ENCODE measurements at places on chromosomes 16 and 17.

DNA sequence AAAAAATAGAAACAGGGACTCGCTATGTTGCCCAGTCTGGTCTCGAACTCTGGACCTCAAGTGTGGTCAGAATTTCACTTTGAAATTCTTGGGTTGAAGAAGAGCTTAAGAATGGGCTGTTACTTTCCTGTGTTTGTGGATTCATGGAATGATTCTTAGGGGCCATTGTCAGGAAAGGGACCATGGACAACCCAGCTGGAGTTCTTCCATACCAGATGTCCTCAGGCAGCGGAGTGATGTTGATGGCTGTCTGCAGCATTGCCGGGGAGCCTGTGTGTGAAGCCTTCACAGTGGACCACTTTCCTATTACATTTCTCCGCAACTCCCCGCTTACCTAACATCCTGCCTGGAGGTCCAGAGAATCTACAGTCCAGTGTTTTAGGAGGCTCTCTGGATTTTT, 145.9 kb downstream of the CLEC16A start:
- no peak for DNase-seq

DNA sequence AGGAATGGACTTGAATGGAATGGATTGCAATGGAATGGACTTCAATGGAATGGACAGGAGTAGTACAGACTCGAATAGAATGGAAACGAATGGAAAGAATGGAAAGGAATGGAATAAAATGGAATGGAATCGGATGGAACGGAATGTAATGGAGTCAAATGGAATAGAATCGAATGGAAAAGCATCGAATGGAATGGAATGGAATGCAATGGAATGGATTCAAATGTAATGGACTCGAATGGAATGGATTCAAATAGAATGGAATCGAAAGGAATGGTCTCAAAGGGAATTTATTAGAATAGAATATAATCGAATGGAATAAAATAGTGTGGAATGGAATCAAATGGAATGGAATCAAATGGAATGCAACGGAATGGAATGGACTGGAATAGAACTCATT, 484.9 kb upstream of the WSB1 start:
- no peak for DNase-seq

- DNase-seq, result no peak
Observed at GRCh38 chr16:4097826-4098240, 18.4 kb downstream of the ADCY9 start.

DNA sequence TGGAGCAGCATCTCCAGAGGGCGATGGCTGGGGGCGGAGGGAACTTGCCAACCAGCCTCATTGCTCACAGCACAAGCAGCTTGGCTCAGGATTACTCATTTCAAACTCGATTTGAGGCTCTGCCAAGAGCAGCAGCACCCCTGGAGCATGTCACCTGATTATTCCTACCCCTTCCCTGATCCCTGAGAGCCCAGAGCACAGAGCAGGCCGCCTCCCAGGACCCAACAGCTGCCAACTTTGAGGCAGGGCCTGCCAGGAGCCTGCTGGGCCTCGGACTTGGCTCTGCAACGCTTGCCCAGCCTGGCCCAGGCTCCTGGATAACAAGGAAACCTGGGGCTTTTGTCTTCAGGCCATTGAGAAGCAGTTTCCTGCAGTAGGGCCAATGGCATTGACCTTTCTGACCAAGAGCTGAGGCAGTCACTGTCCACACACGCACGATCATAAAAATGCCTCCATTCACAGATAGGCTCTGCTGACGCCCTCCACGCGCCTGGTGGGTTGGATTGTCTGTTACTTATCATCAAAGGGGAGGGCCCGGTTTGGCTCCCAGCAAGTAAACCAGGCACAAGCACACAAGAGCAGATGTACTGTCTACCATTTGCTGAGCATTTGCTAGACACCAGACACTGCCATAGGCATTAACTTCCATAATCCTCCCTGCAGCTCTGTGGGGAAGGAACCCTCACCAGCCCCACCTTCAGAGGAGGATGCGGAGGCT, 406.6 kb upstream of the EEF2KMT start:
- DNase-seq, result no peak

GRCh38 chr17:71987634-71988033, 133.2 kb upstream of the SOX9 start:
- DNase-seq, result no peak

DNA sequence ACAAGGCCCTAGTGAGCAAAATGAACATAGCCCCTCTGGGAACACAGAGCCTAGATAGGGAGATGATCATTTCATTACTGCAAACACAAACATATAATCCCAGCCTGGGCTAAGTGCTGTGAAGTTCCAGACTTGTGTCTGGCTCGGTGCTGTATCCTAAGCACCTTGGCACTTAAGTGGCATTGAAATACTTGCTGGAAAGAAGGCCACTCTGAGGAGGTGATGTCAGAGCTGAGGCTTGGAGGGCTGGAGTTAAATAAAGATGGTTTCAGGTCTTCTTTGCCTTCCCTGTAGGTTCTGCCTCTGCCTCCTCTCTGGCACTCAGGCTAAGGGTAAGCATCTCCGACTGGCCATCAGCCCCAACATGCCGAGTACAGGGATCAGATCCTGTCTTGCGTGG, 2.4 kb upstream of the CACNA1G start:
- DNase-seq, result no peak

DNA sequence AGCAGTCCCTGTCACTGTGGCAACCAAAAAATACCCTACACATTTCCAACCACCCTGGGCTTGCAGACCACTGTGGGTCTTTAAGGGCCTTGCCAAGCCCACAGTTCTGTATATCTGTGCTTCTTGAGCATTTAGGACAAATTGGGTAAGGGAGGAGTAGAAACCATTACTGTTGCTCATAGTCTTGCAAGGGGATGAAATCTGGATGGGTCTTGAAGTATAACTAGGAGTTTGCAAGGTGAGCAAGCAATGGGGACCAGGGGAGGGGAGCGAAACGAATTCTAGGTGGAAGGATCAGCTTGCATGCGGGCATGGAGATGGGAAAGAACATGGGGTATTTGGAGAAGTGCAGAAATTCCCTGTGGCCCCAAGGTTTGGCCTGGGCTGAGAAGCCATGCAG, 202.9 kb downstream of the RAB11FIP4 start:
- DNase-seq, result no peak

DNA sequence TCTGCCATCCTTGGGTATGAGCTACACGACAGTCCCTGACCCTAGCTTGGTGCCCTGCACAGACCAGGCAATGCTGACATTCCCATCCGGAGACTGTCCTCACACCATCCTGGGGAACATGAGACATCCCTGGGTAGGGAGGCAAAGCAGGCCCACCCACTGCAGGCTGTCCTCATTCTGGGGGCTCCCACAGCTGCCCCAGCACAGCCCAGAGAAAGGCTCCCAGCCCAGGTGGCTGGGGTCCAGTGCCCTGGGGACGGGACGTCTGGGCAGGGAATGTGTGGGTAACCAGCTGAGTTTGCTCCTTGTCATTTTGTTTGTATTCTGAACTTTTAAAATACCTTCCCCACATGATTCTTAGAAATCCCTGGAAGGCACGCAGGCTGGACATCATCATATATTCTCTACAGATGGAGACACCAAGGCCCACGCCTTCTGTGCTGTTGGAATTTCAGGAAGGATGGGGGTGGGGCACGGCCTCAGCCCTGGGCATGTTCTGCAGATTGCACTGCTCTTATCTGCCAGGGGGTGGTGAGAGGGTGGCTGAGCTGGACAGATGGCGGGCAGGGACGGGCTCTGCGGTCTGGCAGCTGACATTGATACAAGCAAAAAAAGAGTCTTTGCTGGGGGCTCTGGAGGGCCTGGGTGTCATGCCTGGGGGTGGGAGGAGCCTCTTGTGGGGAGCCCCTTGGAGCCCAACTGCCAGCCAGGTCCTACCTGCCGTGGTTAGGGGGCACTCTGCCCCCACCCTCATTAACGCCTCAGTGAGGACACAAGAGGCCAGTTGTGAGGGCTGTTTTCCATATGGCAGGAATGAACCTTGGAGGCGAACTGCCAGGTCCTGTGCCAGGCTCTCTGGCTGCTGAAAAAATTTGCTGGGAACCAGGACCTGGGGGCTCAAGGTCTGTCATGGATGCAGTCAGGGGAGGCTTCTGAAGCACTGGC, 28.4 kb downstream of the LRRC75A start:
- peak; percentile 74 for DNase-seq

DNA sequence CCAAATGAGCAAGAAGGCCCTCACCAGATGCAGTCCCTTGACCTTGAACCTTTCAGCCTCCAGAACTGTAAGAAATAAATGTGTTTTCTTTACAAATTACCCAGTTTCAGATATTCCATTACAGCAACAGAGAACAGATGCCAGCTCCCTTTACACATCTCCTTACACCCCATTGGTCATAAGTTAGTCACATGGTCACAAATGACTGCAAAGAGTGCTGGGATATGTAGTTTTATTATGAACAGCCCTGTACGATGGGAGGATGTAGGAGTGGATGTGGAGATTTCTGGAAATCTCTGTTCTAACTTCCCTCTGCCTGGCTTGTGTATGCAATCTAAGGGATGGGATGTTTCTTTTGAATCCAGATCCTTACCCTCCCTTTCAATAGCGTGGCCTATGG, 13.3 kb upstream of the RPL38 start:
- peak; percentile 63 for DNase-seq

DNA sequence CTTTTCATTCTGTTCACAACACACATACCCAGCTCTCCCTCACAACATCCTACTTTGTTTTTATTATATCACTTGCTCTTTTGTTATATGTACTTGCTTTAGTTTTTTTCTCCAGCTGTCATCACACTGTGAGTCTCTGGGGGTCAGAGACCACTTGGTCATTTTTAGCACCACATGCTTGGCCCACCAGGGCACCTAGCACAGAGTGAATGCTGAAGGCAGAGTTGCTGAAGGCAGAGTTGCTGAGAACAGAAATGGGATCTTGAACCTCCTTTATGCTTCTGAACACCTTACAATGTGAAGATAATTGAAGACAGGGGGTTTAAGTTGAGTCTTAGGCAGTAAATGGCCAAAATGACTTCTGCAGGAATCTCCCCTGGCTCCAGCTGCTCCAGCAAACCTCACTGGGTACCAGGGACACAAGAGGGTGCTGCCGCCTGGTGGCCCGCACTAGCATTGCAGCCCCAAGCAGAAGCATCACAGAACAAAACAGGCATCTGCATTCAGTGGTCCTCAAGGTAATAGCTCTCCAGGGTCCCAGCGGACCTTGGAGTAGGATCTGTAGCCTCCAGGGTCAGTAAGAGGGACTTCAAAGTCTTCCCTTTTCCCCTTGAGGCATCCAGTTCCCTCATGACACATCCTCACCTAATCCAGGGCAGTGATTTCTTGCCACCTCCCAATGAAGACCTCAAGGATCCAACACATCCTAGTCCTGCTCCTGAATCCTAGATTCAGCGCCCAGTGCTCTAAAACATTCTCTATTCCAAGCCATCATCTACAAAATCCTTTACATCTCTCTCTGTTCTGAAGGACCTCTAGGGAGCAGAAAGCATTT, 1972.6 kb downstream of the TP53TG3F start:
- DNase-seq, result peak; percentile 7

GRCh38 chr16:69413045-69413664, 11.3 kb upstream of the CYB5B start:
- no peak for DNase-seq

DNA sequence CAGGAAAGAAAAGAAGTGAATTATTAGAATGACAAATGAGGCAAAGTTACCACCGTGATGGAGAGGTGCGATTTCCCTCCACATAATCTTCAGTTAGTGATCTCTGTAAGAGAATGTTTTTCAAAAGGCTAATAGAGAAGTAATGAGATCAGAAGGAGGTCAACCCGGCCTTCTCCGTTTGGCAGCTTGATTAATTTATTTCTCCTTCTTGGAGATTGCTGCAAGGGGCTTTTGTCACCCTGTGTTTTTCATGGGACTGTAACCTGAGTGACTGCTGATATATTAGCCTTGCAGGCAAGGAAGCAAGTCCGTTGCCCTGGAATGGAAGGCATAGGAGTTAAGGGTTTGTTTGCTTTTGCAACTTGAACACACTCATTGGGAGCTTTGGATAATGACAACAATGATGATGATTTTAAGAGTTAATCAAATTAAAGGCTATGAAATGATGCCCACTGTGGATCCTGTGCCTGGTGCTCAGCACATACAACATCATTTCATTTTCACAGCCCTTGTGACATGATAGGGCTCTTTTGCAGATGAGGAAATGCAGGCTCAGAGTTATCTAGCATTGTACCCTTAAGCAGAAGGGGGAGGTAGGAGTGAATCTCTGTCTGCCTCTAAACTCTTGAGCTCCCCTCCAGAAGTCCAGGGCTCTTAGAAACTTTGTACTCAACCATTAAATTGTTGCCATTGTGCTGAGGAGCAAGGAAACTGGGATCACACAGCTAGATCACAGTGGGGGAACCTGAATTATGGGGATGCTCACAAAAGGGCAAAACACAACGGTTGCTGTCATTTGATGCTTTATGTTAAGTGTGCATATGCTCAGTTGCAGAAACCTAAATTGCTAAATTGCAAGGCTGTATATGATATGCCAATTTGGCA, 226.3 kb downstream of the WWOX start:
- peak; percentile 0 for DNase-seq

DNA sequence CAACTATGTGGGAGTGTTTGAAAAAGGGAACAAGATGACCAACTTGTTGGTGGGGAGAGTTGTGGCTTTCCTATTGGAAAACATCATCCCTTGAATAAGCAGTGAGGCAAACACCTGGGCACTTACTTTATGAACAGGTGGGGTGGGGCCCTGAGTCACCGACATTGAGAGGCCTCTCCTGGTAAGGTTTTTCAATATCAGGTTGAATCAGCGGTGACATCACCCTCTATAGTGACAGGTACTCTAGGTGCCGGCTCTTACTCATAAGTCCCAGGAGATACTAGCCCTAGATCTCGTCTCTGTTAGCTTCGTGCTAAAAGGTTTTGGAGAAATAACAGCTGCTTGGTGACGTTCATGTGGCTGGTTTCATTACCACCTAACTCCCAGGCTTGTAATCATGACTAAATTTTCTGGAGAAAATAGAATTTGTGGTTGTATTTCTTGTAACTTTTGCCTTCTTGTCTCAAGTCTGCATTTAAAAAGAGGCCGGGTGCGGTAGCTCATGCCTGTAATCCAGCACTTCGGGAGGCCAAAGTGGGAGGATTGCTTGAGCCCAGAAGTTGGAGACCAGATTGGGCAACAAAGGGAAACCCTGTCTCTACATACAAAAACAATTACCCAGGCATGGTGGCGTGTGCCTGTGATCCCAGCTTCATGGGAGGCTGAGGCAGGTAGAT, 19.3 kb downstream of the CDH1 start:
- no peak for DNase-seq

DNA sequence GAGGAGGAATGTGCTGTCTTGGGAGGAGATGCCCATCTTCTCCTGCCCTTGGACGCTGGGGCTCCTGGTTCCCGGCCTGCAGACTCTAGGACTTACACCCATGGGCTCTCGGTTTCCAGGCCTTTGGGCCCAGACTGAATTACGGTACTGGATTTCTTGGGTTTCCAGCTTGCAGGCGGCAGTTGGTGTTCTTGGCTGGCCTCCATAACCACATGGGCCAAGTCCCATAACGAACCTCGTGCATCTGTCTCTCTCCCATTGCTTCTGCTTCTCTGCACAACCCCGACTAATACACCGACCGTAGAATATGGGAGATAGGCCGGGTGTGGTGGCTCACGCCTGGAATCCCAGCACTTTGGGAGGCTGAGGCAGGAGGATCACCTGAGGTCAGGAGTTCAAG, 162.6 kb downstream of the SDK2 start:
- DNase-seq, result peak; percentile 79
